ENCODE measurements at places on chromosomes 5 and 9. TPM values are rescaled to one million over a fixed set of nuclear protein-coding genes. Genes with fewer than 3 reads are reported as not detected.
A peak's percentile ranks its signal among the peaks of the same experiment; 100 is the strongest.

GAS1 gene
- total RNA-seq: 78.6 TPM

FIBCD1 gene
- 0.20 TPM for total RNA-seq

IARS1 gene
- total RNA-seq: 40.1 TPM

DBH gene
- total RNA-seq: not detected

PCDHB16 gene
- total RNA-seq: 5.3 TPM

FOXI1 gene
- not detected for total RNA-seq

ZFP37 gene
- total RNA-seq: 1.0 TPM

DNA sequence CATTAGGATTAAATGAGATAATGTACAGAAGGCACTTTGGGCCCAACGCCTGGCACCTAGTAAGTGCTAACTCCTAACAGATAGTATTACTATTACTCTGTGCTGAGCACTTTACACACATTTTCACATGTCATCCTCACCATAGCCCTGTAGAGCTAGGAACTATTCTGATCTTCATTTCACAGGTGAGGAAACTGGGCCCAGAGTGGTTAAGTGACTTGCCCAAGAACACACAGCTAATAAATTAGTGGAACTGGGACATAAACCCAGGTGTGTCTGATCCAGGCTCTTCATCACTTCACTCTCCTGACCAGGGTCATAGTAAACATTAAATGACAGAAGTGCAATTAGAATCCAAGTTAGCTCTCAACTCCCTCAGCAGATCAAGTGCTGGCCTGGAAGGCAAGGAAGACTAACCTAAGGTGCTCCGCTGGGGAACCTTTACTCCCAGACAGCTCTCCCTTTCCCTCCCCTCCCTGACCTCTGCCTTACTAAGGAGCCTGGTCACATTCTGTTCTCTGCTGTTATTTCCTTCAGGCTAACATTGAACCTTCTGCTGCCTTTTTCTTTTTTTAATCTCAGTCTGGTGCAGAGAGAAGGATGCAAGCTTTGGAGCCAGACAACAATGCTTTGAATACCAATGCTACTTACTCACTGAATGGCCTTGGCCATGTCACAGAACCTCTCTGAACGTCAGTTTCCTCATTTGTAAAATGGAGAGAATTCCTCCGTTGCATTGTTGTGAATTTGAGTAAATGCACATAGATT lies 4.1 kb upstream of the ADRA1B start:
- no peak for DNase-seq

DNA sequence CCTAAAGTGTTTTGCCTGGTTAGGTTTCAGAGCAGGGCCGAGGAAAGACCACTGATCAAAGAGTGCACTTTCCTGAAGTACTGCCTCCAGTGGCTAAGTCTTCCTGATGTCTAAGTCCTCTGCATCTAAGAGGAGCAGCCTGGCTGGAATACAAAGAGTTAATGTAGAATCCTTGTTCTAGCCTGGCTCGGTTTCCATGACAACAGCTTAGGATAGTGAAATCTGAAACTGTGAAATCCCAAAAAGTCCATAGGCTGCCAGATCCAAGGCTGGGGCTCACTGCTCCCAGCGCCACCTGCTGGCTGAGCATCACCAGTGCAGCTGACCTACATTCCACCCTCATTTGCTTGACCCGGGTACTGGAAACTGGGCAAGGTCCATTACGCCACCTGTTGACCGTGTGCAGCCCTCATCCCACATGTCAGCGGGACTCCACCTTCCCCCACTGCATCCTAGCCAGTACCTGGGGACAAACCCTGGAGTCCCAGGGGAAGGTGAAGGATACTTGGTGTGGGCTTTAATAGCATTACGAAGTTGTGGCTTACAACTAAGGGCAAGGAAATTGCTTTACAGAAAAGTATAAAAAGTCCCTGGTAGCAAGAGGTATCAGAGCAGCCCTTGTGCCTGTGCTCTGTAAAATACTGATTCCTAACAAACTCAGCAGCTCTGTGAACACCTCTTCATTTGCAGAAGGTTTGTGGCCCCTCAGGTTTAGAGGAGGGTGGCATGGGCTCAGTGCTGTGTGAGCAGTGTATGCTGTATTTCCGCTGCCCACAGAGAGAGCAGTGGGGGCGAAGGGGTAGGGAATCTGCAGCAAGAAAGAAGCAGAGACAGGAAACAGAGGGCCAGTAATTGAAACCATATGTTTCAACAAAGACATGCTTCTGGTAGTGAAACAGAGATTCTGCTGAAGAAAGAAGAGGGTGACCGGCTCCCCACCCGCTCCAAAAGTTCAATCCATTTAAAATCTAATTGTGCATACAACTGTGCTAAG lies 36.0 kb downstream of the PCDHGC5 start:
- peak; percentile 96 for DNase-seq

- no peak for DNase-seq
These were observed 7.1 kb upstream of the PCA3 start for GRCh38 chr9:76756941-76757673.

DNA sequence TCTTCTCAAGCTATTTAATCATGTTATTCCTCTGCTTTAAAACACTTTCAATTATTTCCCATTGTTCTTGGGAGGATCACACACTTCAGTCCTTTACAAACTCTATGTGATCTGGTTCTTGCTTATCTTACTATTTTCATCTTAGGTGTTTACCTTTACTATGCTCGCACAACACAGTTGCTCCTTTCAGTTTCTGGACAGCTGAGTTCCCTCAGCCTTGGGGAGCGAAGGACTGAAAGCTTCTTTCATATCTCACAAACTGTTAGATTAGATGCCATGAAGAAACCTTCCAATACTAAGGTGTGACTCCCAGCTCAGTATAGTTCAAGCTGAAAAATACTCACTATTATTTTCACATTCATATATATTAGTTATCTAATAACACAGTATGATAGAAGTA lies 117.9 kb downstream of the CDC42SE2 start:
- DNase-seq: no peak

DNA sequence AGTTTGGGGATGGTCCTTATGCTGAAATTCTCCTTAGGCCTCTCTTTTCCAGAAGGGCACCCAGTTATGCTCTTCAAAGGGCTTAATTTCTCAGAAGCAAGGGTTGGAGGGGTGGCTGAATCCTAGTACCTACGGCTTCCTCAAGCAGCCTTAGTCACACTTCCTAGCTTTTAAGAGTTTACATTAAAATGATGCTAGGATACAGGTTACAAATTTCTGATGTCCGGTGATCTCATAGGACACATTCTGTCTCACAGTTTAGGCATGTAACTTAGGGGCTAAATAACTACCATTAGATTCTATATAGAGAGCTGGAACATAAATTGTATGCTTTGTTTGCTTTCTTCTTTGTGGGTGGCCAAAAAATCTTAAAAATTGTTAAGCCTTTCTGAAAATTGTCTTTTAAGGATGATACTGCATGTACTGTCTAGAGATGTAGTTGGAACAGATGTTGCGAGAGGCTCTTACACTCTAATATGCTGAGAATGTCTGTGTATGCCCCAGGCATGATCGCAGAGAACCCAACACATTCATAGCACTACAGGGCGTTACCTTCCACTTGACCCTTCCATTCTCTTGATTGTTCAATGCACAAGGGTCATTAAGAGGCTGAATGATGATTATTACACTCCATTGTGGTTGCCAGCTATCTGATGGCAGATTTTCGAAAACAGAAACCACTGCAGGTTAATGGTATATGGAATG lies 139.1 kb downstream of the TMEM38B start:
- no peak for DNase-seq

GRCh38 chr5:144144956-144145751 lies 25.3 kb downstream of the YIPF5 start:
- DNase-seq: no peak

DNA sequence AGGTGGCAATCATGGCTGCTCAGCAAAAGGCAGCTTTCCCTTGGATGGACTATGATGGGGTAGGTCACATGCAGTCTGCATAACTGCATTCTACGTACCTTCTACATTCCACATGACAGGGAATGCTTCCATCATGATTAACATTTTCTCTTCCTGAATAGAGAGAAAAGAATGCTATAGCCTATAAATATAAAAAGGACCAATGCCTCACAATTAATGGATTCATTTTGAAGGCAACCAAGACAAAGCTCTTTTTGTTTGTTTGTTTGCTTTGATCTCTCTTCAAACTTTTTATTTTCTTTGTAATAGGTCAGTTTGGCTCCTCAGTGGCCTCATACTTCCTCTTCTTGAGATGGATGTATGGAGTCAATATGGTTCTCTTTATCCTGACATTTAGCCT lies 201.3 kb downstream of the ALDH1A1 start:
- no peak for DNase-seq

- DNase-seq: peak; percentile 75
These were observed 28.7 kb downstream of the LARP1 start for GRCh38 chr5:154783774-154784460.

- no peak for DNase-seq
These were observed 277.7 kb upstream of the PCSK5 start for GRCh38 chr9:75612754-75613153.

DNA sequence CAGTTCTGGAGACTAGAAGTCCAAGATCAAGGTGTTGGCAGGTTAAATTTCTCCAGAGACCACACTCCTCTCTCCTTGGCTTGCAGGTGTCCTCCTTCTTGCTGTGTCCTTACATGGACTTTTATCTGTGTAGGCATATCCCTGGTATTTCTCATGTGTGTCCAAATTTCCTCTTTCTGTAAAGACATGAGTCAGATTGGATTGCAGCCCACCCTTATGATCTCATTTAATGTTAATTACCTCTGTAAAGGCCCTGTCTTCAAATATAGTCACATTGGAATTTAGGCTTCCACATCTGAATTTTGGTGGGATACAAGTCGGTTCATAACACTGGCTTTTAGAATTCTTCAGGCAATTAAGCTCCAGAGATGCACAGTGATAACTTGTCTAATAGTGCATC lies 322.2 kb upstream of the GRIA1 start:
- DNase-seq: no peak

GRCh38 chr5:141272906-141273305 lies 27.7 kb downstream of the PCDHB15 start:
- no peak for DNase-seq

GRCh38 chr9:72932619-72933018 lies 20.2 kb downstream of the ALDH1A1 start:
- DNase-seq: no peak

DNA sequence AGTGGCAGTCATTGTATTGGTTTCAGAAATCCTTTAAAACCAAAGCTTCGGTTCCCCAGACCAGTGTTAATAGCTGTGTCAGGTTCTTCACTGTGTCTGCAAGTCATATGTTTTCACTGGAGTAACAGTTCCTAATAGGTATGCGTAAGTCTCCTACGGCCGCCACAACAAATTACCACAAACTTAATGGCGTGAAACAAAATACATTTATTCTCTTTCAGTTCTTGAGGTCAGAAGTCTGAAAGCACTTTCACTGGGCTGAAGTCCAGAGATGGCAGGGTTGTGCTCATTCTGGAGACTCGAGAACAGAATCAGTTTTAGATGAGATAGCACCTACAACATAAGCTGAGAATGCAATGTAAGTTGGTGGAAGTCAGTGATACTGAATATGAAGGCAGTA lies 556.2 kb downstream of the TLE4 start:
- no peak for DNase-seq

DNA sequence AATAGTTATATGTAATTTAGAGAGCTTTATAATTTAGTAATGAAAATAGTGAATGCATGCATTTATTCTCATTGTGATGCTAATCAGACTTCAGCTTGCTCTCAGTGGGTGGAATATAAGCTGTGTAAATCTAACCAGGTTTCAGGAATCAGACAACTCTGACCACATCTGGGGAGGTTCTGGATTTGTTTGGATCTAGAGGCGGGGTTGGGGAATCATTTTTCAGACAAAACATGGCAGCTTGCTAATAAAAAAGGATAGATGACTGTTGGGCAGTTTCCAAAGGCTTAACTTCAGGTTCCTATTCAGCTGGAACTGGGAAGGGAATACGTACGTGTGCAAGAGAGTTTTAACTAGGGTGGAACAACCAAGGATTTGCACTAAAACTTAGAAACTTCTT lies 43.2 kb upstream of the MAMDC2 start:
- no peak for DNase-seq

DNA sequence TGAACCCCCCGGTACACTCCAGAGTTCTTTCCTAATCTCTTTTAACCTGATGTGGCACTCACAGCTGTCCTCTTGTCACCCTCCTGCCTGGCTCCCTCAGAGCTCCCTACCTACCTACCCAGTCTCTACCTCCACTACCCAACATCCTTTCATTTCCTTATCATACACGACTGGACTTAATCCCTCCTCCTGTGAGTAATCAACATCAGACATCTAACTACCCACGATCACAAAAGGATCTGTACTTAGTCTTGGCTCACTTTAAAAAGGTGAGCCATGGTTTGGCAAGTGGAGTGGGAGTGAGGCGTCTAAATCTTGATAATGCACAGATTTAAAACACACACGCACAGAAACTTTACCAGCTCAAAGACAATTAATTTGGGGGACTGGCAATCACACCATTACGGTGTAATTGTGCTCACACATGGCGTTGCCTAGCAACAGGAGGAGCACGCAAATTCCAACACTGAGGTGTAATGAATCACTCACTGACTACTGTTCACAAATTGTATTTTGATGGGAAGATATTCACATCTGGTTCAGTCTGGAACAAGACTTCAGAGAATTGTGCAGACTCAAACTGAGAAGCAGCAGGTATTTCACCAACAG lies 235.9 kb downstream of the EPB41L4A start:
- no peak for DNase-seq

DNA sequence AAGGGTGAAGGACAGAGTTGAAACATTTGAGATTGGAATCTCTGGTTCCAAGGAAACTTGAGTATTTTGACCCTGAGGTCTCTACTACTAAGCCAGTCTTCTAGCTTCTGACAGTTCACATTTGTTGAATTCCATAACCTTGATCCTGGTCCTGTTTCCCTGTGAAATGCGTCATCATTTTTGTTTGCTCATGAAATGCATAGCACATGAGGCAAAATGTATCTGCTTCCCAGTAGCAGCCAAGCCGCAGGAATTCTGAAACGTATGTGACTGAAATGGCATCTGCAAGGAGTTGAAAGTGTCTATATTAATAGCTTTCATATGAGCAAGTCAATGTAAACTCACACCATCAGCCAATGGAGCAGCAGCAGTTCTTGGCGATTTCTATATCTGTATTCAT lies 307.9 kb downstream of the CSNK1G3 start:
- DNase-seq: no peak

- DNase-seq: no peak
These were observed 666.8 kb upstream of the GRAMD2B start for GRCh38 chr5:125756456-125756855.

DNA sequence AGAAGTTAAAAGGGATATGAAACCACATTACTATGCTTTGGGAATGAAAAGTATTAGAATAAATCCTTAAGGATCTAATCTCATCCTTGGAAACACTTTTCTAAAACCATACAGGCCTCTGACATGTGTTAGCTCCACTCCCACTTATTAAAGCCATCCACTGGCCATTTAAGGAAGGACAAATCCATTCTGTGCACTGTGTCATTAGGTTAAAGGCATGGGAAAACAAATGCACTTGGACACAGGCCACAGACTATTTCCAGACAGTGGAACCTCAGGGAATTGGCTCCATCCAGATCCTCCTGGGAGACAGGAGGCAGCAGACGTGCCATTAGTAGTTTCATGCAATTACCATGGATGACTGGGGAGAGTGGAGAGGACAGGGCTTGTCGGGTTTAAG lies 454.9 kb downstream of the ENC1 start:
- no peak for DNase-seq
